ENCODE measurements at places on chromosomes 4 and X.

- no peak for DNase-seq
Observed at GRCh38 chr4:123350191-123350544, 46.4 kb upstream of the SPRY1 start.

- DNase-seq, result no peak
Observed at GRCh38 chr4:188297873-188298272, 158.6 kb downstream of the TRIML1 start.

DNA sequence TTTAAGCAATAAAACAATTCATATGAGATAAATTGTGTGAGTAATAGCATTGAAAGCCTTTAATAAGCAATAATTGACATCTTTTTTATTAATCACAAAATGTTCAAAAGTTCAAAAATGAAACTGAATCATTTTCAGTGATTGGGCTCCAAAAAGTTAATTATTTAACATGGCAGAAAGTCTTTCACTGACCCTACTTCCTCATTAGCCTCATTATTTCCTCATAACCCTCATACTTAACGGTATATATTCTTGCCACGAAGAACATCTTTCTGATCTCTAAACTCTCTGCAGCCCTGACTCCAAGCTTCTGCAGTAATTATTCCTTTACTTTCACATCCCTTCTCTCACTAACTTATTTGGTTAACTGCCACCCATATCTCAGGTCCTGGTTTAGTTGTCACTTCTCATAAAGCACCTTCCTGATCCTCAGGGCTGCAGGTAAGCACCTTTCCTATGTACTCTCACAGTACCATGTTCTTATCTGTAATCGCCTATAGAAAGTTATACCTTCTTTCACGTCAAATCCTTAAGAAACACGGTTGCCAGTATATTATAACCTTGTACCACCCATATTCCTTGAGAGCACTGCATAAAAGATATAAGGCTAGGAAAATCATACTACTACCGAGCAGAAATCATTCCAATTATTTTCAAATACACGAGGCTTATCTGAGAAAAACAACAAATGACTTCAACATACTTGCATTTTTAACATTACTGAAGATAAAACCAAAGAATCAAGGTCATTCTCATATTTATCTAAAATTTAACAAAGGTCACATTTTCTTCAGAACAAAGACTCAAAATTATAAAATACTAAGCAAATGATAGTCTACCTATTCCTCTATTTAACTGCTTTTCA is 72.2 kb downstream of the PPP3CA start:
- peak; percentile 39 for DNase-seq

- DNase-seq, result no peak
Observed at GRCh38 chrX:2984342-2984741, 22.0 kb upstream of the ARSH start.

DNA sequence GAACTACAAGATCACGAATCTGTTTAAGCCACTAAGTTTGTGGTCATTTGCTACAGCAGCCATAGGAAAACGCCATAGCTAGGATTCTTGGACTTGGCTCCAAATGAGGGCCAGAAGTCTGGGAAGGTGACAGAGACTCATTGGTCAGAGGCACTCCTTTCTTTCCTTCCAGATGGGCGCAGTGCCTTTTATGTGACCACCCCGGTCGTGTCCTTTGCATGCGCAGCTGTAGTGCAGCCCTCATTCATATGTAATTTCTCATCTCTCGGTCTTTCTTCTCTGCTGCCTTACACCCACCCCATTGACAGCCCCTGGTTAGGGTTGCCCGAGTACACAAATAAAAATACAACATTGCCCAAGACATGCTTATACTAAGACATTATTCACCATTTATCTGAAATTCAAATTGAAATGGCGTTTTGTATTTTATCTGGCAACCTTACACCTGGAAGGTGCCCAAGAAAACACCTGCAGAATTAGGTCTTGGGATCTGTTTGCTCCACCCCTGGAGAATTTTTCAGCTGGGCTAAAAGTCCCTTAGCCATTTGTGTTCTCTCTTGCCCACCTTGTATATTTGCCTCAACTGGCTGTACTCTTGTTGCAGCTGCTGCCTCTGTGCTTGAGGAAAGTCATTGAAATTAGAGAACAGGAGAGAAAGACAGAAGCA is 21.9 kb downstream of the CCKAR start:
- no peak for DNase-seq

DNA sequence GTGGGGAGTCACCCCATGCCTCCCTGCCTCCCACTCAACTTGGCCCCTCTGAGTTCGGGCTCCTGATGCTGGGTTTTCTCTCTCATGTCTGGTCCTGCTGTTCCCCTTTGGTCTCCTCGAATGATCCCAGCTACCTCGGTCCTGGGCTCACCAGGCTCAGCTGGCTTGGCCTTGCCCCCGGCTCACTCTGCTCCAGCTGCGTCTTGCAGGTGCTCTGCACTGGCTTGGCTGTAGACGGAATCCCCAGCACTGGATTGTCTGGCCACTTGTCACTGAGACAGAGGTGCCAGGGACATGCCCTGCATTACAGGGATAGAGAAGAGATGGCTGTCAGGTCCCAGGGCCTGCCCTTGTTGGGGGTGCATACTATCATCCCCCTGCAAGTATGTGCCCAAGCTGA is 41.6 kb upstream of the NYX start:
- DNase-seq, result no peak

GRCh38 chr4:186701788-186702187 is 21.9 kb downstream of the FAT1 start:
- DNase-seq, result no peak

- no peak for DNase-seq
Observed at GRCh38 chr4:89545315-89545714, 237.7 kb upstream of the GPRIN3 start.

GRCh38 chr4:73864961-73865360 is 4.2 kb upstream of the CXCL1 start:
- DNase-seq, result no peak

GRCh38 chr4:128721896-128722295 is 87.6 kb upstream of the JADE1 start:
- DNase-seq, result no peak

- DNase-seq, result no peak
Observed at GRCh38 chrX:148850631-148851030, 350.2 kb downstream of the AFF2 start.

DNA sequence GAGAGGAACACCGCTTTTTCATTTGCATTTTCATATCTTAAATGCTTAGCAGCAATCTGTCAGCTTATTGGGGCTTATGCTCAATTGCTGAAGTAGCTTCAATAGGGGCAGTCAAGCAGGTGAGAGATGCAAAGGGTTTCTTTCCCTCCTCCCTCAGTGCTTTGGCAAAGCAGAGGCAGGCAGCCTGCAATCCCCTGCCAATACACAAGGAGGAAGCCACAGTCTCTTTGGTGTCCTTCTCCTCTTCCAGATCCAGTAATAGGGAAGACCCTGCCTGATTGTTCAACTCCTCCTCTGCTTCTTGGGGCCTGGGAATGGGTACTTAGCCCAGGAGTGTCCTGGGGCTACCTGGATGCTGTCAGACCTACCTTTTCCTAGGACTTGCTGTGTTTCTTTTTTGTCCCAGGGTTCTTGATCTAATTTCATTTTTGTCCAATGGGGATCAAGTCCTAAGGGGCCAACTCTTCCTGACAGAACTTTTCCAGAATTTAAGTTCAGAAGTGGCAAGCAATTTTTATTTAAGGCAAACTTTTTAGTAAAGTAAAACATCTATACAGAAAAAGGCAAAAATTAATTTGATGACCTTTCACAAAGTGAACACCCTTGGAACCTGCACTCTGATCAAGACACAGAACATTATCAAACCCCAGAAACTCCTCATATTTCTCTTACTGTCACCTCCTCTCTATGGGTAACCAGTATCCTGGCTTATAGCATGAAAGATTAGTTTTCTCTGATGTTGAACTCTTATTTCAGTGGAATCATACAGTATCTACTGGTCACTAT is 260.3 kb downstream of the PPP3CA start:
- no peak for DNase-seq

GRCh38 chrX:131235768-131236545 is 53.1 kb downstream of the IGSF1 start:
- no peak for DNase-seq

DNA sequence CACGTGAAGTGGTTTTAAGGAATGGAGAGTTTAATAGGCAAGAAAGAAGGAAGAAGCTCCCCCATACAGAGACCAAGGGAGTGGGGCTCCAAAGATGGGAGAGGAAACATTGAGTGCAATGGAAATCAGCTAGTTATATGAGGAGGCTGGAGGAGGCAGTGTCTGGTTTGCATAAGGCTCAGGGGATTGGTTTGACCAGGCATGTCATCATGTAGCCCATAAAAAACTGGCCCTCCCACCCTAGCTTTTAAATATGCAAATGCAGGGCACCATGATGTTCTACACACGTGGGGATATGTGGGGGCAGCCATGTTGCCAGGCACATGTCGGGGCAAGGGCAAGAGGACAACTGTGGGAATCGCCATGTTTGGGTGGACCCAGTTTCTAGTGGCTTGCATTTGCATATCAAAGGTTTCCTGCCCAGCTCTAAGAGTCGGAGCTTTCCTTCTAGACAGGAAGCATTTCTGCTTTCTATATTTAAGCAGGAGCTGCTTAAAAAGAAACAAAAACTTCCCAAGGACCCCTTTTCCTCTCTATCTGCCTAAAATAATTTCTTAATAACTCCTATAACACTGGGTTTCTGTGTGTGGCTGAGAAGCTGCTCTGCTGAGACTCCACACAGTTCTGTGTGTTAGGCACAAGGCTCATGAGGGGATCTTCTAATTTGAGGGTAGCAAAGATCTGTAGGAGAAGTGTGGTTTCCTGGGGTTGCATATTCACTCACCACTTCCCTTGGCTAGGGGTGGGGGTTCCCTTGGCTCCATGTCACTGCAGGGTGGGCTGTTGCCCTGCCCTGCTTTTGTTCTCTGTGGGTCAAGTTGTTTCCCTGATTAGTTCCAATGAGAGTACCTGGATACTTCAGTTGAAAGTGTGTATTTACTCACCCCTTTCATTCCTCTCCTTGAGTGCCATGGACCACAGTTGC is 113.5 kb downstream of the VSIG4 start:
- peak; percentile 55 for DNase-seq

- DNase-seq, result no peak
Observed at GRCh38 chrX:136195247-136195646, 47.9 kb downstream of the FHL1 start.

- DNase-seq, result no peak
Observed at GRCh38 chrX:47191331-47191730, 2.3 kb upstream of the UBA1 start.

DNA sequence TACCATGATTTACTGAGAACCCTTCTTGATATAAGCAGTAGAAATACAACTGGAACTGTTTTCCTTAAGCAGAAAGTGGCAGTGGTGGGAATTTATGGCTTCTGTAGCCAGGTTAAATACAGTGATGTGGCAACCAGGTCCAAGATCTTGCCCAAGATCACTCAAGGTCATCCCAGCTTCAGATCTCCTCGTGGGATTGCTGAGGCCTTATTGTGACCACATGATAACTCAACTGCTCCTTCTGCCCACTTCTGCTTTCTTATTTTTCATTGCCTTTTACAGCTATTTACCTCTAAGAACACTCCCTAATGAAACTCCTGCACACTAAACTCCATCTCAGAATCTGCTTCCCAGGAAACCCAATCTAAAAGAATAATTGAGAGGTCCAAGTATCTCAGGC is 12.4 kb upstream of the CYBB start:
- DNase-seq, result peak; percentile 48

GRCh38 chr4:157713342-157713741 is 459.5 kb downstream of the GASK1B start:
- no peak for DNase-seq
